ENCODE measurements at places on chromosomes 11 and 22.

DNA sequence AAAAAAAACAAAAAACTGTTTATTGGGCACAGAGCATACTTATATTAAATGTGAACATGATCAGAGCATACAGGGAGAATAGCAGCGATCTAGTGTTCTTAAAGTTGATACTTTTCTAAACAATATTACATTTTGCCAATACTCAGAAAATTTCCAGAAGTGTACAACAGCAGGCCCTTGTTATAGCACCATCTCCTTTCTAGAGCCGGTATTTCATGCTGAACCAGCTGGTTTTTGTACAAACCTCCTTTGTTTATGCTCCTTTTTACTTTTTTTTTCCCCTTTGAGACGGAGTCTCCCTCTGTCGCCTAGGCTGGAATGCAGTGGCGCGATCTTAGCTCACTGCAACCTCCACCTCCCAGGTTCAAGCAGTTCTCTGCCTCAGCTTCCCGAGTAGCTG is 90.7 kb downstream of the PPP6R3 start:
- DNase-seq = no peak

GRCh38 chr11:24375351-24375750 is 121.5 kb upstream of the LUZP2 start:
- DNase-seq = no peak

- no peak for DNase-seq
These were observed 25.2 kb upstream of the DEPDC7 start for GRCh38 chr11:32990481-32990880.

GRCh38 chr11:10450462-10451425 is 4.3 kb upstream of the AMPD3 start:
- DNase-seq = peak; percentile 15

- DNase-seq = no peak
These were observed 365.0 kb downstream of the ETS1 start for GRCh38 chr11:128222245-128222884.

DNA sequence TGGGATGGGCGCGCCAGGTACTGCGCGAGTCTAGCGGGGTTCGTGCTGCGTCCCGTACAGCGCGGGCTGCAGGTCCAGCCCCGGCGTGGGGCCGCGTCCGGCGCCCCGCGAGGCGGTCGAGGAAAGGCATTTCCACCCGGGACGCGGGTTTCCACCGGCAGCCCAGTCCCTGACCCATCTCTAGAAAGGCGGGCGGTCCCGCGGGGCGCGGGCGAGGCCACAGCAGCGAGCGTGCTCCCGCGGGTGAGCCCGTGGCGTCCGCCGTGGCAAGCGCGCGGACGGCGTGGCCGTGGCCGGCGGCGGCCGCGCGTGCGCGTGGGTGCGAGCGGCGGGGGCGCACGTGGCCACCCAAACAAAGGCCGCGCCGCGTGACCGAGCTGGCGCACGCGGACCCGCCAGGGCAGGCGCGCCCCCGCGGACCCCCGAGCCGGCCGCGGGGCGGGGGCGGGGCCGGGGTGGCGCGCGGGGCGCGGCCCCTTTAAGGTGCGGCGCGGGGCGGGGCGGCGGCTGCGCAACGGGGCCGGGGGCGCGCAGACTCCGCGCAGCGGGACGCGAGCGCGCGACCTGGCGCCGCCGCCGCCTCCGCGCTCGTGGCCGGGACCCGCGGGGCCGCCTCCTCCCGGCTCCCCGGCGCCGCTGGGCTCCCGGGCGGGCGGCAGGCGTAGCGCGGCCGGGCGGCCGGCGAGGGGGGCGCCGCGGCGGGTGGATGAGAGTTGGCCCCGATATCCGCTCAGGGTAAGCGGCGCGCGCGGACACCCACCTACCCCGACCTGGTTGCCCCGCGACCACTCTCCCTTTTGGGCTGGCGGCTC is 39.3 kb upstream of the CELSR1 start:
- peak; percentile 37 for DNase-seq

DNA sequence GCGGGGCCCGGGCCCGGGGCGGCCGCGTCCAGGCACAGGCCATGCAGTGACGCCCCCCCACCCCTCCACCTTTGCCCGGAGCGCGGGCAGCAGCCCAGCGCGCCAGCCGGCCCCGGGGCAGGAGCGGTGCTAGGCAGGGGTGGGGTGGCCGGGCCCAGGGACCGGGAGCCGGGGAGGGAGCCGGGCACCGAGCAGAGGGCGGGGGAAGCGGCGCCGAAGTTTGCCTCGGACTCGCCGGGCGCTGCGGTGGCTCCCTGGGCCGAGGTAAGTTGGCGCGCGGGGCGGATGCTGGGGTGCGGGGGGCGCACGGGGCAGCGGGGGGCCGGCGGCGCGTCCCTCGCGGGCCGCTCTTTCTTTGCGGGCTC is 332 bp downstream of the TEAD1 start:
- DNase-seq = peak; percentile 36

- no peak for DNase-seq
These were observed 19.4 kb downstream of the EHF start for GRCh38 chr11:34640050-34640923.

- no peak for DNase-seq
These were observed 35.0 kb upstream of the CCND1 start for GRCh38 chr11:69605737-69606526.

DNA sequence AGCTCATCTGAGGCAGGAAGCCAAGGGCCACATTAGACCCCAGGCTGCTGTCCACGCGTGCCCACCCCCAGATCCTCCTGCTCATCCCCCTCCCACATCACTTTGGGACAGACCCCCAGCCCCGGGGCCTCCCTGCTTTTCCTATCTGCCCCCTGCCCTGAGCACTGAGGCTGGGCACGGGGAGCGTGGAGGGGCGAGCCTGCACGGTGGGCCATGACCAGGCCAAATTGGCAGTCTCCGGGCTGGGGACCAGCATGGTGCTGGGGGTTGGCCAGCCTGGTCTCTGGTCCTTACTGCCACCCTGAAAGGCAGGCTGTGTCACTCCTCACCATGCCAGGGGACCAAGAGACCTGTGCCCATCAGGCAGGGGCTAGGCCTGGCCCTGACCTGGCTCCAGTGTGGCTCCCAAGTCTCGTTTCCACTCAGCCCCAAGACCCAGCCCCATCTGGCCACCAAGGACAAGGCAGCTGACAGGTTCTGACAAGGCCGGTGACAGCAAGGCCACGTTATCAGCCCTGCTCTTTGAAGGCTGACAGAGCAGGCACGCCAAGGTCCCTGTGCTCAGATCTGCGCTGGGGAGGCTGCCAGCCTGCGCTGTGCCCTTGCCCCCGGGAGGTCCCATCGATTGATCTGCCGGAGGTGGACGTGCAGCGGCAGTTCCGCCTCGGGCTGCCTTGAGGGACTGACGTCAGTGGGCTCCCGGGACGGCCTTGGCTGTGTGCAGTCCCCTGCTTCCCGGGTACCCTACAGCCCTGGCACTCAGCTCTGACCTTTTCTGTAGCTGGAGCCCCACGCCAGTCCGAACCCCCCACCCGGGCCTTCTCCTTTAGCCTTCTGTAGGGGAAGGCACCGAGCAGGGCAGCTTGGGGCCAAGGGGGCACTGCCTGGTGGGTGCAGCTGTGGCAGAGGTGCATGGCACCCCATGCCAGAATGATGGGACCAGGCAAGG is 3.6 kb downstream of the TNNI2 start:
- no peak for DNase-seq

DNA sequence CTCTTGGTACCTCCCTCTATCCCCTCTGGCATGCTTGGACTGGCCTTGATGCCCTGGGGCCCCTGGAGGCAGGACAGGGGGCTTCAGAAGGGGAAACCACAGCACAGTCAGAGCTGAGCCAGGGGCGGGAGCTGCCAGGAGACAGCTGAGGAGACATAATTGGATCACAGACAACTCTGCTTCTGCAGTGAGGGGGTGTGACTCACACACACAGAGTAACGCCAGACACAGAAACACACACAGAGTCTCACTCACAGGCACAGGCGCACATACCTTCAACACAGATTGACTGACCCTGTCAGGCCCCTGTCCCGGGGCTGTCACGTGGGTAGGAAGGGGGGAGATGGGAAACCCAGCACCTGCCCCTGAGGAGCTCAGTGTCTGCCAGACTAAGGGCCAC is 20.6 kb downstream of the STARD10 start:
- no peak for DNase-seq

GRCh38 chr11:58919980-58920379 is 19.3 kb upstream of the GLYATL1 start:
- DNase-seq = no peak

DNA sequence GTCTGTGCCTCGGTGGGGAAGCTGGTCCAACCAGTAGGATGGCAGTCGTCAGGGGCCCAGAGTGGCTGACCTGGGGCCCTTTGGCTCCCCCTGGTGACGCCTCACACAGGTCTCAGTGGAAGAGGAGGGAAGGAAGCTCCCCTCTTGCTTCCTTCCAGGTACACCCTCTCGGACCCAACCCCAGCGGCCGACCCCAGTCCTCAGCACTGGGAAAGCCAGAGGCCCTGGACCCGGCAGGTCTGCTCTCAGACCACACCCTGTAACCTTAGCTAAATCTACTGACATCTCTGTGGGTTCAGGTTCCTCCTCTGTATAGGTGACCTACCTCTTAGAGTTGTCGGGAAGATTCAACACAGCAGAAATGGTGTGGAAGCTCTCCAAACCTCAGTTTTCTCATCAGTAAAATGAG is 3.4 kb upstream of the SCUBE1 start:
- no peak for DNase-seq

DNA sequence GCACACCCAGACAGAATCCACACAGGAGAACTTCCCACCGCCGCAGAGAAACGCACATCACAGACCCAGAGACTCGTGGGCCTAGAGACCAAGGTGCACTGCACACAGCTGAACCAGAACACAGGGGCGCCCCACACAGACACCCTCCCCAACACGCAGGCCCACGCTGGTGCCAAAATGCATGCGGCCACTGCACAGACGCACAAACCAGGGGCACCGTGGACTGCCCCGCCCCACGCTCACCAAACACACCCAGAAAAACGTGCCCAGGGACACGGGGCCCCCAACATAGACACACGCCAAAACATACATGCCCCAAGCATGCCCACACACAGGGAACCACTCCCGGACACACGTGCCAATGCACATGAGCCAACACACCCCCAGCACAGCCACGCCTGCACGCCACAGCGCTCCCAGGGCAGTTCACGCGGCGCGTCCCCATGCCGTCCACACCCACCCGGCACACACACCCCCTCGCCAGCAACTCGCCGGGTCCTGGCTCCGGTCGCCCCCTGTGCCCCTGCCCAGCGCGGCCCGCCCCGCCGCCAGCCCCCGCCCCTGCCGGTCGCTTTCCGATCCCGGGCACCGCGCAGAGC is 7.8 kb downstream of the ELFN2 start:
- DNase-seq = no peak

GRCh38 chr11:129457321-129457720 is 81.7 kb downstream of the BARX2 start:
- peak; percentile 42 for DNase-seq

DNA sequence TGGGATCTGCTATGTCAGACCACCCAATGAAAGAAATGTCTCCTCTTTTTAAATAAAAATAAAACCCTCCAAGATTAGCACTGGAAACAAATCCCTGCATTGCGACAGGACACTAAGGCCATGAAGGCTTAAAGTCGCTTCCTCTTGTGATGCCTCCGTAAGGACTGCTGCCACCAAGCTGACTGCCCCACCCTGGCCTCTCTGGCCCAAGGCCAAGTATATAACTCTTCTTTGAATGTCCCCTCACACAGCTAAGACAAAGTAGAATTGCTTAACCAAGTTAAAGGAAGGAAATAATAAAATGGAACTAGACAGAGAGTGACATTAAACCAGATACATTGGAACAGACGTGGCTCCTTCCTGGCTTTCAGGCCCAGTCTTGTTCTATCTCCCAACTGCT is 7.5 kb upstream of the NRGN start:
- no peak for DNase-seq

GRCh38 chr11:2459796-2460531 is 15.2 kb downstream of the KCNQ1 start:
- DNase-seq = no peak

DNA sequence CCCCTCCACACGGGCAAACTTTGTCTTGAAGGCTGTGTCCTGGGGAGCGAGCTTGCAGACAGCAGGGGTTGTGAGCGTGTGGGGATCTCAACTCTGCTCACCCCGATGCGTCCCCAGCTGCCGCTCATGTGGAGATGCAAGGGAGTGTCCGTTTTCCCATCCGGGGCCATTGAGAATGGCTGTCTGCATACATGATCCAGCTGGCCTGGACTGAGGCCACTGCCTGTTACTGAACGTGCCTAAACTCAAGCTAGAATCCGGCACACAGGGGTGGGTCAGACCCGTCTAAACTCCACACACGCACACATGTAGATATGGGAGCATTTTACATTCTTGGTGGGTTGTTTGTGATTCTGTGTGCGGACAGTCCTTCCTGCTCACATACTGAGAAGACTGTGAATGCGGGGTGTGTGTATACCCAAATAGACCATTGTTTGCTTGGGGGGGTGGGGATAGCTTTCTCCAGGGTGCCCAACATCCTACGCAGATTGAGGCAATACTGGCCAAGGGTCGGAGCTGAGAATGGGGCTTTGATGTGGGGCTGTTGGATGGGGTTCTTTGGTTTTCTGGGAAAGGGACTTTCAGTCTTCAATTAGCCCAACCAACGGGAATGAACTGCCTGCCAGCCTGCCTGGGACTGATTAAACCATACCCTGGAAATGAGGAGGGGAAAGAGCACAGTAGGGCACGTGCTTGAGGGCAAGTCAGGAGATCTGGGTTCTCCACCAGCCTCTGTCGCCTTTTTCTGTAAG is 60.4 kb downstream of the ST3GAL4 start:
- DNase-seq = no peak

DNA sequence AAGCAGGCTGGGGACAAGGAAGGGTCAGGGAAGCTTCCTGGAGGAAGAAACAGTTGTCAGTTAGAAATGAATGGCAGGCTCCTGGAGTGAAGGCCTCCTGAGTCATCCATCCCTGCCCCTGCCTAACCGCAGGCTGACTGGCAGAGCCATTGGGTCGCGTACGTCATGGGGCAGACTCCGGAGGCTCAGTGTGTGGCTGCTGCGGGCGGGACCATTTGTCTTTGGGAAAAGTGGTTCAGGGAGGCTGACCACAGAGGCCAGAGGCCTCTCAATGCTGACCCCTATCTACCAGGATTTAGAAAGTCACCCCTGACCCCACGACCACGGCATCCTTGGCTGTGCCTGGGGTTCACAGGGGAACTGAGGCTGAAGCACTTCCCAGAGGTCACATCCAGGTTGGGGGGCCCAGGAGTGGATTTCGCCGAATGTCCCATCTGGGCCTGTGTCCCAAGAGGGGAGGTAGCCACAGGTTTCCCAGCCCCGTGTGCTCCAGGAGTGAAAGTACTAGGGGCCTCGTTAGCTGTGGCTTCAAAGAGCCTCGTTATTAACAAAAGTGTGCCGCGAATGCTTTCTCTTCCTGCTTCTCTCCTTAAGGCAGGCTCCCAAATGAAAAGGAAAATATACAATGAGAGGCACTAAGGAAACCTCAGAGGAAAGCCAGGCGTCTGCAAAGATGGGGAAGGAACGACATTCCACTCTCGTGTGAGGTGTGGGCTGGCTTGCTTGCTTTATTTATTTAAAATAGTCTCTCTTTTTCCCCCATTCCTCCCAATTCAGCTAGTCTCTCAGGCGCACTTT is 58.9 kb downstream of the FLRT1 start:
- no peak for DNase-seq

GRCh38 chr22:17695986-17696385 is 57.4 kb downstream of the BCL2L13 start:
- DNase-seq = no peak

DNA sequence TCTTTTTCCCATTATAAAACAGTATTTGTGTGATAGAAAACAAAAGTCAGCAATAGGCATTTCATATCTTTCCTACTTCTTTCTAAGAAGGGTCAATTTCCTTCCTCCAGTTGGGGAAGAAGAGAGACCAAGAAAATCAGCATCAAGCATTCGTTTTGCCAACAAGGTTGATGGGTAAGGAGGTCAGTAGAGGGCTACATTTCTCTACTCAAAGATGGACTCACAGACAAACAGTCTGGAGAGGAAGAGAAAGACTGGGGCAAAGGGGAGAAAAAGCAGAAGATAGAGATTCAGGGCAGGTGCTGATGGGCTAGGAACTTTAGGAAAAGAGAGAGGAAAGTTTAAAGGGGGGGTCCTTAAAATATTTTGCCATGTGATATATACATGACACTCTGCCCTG is 8.6 kb upstream of the MTNR1B start:
- DNase-seq = no peak
